SJCRH30 (cell line): ENCODE measurements at places on chromosomes 2 and 18. TPM values are rescaled to one million over a fixed set of nuclear protein-coding genes. Genes with fewer than 3 reads are reported as not detected.

Gene CDH2
- total RNA-seq = 10.4 and 10.7 TPM in 2 replicates

Gene TTC21B
- total RNA-seq = 37.0 and 38.4 TPM in 2 replicates

Gene RAD51AP2
- total RNA-seq = 0.02 TPM in 1 of 2 replicates, not detected in the other

Gene MOCOS
- total RNA-seq = 0.05 TPM in 1 of 2 replicates, not detected in the other

Gene NYAP2
- 0.46 and 0.69 TPM in 2 replicates for total RNA-seq

- H3K4me3 ChIP-seq = no peak overlapping the region
- no peak overlapping the region for H3K27ac ChIP-seq
- no peaks in the 10 kb centered on the region for H3K4me1 ChIP-seq
Observed at GRCh38 chr2:103145739-103146138, 383.9 kb downstream of the TMEM182 start.

- no peak for DNase-seq
- H3K27me3 ChIP-seq = no peaks in the 10 kb centered on the region
- H3K4me1 ChIP-seq = no peaks in the 10 kb centered on the region
- H3K36me3 ChIP-seq = peaks cover 8% of the 10 kb centered on the region
Observed at GRCh38 chr2:62719757-62720156, 14.2 kb downstream of the EHBP1 start.

DNA sequence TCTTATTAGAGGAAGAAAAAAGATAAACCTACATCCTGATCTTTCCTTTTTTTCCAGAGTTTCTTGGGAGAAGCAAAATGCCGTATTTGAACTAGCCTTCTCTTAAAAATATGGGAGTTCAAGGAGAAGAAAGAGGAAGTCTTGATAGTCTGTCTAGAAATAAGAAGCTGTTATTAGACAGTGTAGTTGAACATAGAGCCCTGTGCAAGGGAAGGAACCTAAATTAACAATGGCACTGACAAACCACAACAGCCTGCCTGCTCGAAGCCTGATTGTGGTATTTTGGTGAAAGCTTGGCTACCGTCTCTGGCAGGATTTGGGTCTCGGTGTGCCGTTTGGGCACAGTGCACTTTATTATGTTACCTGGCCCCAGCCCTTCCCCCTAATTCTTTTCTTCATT, 17.1 kb downstream of the SMARCAL1 start:
- no peak for DNase-seq
- no peak overlapping the region for H3K27ac ChIP-seq
- no peaks in the 10 kb centered on the region for H3K4me1 ChIP-seq
- no peak overlapping the region for H3K4me3 ChIP-seq

- no peaks in the 10 kb centered on the region for H3K4me1 ChIP-seq
- no peaks in the 10 kb centered on the region for H3K36me3 ChIP-seq
Observed at GRCh38 chr2:100645695-100646429, 83.1 kb downstream of the PDCL3 start.

DNA sequence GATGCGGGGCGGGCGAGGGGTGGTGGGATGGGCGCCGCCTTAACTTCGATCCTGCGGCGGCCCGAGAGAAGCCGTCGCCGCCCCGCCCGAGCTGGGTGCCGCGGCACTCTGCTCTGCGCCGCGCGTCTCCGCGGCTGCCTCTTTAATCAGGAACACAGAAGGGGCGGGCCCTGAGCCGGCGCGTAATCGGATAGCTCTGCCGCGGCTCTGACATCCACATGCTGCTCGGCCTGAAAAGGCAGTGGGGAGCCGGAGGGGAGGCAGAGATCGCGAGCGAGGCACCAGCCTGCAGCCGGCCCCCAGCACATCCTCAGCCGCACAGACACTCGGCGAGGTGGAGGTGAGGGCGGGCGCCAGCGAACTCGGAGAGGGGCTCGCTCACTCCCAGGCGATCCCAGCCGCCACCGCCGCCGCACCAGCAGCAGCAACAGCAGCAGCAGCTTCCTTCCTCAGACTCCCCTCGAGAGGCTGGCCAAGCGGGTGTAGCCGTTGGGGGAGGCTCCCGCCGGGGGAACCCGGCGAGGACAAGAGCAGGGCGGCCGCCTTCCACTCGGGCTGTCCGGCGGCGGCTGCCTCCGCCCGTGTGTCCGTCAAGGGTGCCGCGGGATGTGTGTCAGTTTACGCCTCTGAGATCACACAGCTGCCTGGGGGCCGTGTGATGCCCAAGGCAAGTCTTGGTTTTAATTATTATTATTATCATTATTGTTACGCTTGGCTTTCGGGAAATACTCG, at the start of gene NRP2:
Gene NRP2 (plus strand): TSS at position 263 of the 732 bp plus-strand sequence. CDS start 790 bp downstream, outside the sequence.
- DNase-seq = peak; percentile 90
- H3K27me3 ChIP-seq = no peaks in the 10 kb centered on the region
- H3K27ac ChIP-seq = peak within 1 kb of the TSS; percentile 45
- peaks cover 16% of the 10 kb centered on the region for H3K4me1 ChIP-seq
- no peaks in the 10 kb centered on the region for H3K36me3 ChIP-seq
- H3K4me3 ChIP-seq = peak within 1 kb of the TSS; percentile 65

DNA sequence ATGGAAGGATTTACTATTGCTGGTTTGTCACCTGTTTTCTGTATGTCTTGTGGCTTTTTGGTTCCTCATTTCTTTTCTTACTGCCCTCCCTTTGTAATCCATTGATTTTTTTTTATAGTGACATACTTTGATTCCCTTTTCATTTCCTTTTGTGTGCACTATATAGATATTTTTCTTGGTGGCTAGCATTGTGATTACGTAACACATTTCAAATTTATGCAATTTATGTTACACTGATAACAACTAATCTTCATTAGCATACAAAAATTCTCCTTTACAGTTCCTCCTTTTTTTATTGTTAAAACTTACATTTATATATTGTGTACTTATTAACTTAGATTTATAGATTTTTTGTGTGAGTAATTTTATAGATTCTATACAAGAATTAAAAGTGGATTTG, 80.6 kb downstream of the OTX1 start:
- H3K4me3 ChIP-seq = no peak overlapping the region
- no peaks in the 10 kb centered on the region for H3K27me3 ChIP-seq
- no peaks in the 10 kb centered on the region for H3K4me1 ChIP-seq
- no peaks in the 10 kb centered on the region for H3K36me3 ChIP-seq
- no peak for DNase-seq

DNA sequence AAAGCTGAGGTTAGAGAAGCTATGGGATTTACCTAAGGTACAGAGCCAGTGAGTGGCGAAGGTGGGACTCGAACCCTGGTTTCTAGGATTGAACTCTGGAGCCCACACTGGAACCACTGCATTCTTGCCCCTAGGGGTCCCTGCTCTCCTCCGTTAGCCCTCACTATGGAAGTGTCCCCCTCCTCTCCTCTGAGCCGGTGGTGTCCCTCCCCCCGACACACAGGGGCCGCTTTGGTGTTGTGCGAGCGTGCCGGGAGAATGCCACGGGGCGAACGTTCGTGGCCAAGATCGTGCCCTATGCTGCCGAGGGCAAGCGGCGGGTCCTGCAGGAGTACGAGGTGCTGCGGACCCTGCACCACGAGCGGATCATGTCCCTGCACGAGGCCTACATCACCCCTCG, 8.5 kb upstream of the GMPPA start:
- no peak for DNase-seq
- H3K27me3 ChIP-seq = no peaks in the 10 kb centered on the region
- H3K4me3 ChIP-seq = no peak overlapping the region

DNA sequence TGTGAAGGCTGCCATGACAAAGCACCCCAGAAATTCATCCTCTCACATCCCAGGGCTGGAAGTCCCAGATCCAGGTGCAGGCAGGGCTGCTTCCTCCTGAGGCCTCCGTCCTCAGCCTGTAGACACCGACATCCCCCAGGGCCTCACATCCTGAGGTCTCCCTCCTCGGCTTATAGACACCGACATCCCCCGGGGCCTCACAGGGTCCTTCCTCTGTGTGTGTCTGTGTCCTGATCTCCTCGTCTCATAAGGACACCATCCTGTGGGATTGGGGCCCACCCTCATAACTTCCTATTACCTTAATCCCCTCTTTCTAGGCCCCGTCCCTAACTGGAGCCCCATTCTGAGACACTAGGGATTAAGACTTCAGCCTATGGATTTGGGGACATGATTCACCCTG, 92.0 kb upstream of the SNTG2 start:
- H3K36me3 ChIP-seq = no peaks in the 10 kb centered on the region
- no peaks in the 10 kb centered on the region for H3K27me3 ChIP-seq
- peak overlapping the region; percentile 1; the same call in 1 of the 2 replicates for H3K27ac ChIP-seq

DNA sequence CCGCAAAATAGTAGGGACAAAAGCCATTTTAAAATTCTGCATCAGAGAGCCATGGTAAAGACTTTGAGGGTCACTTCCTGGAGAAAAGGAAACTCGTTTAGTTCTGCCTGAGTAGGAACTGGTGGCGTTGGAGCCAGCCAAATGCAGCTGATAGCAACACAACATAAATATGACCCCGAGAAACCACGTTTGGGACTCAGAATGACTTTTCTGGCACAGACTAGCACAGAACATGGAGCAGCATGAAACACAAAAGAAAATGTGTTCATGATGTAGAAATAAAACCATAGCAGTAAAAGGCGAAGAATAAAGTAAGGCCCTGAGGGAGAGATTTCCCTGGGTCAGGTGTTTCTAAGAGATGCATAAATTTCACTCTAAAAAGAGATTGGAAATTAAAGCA, 149.2 kb upstream of the KLHL29 start:
- no peak overlapping the region for H3K4me3 ChIP-seq
- no peak for DNase-seq
- H3K27me3 ChIP-seq = no peaks in the 10 kb centered on the region
- no peaks in the 10 kb centered on the region for H3K36me3 ChIP-seq

DNA sequence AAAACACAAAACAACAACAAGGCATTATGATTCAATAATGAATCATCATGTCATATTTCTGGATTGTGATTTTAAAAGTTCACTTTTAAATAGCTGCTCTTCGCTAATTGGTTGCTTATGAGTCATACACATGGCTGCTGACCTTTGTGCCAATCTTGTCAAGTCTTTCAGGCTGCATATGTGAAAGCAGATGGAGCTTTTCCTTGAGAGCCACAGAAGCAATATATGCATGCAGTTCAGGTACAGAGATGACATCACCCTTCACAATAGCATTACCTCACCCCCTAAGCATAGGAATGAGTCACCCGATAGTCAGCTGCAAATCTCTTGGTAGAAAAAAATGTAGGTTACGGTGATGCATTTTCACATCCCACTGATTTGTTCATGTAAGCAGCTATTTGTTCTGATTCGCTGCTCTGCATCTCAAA, 27.2 kb downstream of the EIF2AK3 start:
- no peaks in the 10 kb centered on the region for H3K36me3 ChIP-seq
- H3K27me3 ChIP-seq = no peaks in the 10 kb centered on the region
- peak; percentile 84 for DNase-seq
- H3K4me1 ChIP-seq = peaks cover 27% of the 10 kb centered on the region
- peak overlapping the region; percentile 89 for H3K27ac ChIP-seq
- peak overlapping the region; percentile 13; the same call in 1 of the 2 replicates for H3K4me3 ChIP-seq

DNA sequence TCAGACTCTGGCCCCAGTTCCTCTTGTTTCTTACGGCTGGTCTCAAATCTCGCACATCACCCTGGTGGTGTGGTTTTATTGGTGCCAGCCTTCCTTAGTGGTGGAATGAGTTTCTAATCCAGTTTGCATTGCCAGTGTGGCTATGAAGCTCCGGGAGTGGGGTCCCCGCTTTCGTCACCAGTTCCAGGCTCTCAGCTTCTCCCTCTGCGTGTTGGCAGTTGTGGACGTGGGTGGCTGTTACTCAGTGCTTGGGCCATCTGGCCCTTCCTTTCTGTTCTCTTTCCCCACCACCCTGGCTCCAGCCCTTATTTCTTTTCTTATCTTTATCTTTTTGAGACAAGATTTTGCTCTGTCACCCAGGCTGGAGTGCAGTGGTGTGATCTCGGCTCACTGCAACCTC, 30.1 kb downstream of the EFR3B start:
- H3K4me3 ChIP-seq = no peak overlapping the region
- no peaks in the 10 kb centered on the region for H3K36me3 ChIP-seq
- no peak for DNase-seq
- no peaks in the 10 kb centered on the region for H3K27me3 ChIP-seq
- no peaks in the 10 kb centered on the region; the same call in 1 of the 2 replicates for H3K4me1 ChIP-seq
- H3K27ac ChIP-seq = no peak overlapping the region

DNA sequence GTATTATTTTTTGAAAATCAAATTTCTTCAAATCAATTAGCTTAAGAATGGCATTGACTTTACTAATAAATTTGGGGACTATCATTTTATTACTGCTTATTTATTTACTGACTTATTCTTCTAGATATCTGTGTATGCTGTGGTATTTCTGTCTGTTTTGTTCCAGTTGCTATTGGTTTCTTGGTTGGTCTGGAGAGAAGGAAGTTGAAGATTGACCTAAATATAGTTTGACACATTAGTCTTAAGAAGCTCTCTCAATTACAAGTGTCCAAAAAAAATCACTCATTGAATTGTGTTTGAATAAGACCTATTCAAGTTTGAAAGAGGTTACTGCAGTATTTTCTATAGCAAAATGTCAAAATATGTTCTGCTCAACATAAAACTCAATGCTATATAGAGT, 153.3 kb upstream of the KYNU start:
- H3K4me3 ChIP-seq = no peak overlapping the region
- H3K4me1 ChIP-seq = no peaks in the 10 kb centered on the region
- no peaks in the 10 kb centered on the region for H3K27me3 ChIP-seq

GRCh38 chr2:145524303-145524702, 1004.4 kb upstream of the ZEB2 start:
- H3K4me3 ChIP-seq = no peak overlapping the region
- DNase-seq = no peak
- no peaks in the 10 kb centered on the region for H3K27me3 ChIP-seq

DNA sequence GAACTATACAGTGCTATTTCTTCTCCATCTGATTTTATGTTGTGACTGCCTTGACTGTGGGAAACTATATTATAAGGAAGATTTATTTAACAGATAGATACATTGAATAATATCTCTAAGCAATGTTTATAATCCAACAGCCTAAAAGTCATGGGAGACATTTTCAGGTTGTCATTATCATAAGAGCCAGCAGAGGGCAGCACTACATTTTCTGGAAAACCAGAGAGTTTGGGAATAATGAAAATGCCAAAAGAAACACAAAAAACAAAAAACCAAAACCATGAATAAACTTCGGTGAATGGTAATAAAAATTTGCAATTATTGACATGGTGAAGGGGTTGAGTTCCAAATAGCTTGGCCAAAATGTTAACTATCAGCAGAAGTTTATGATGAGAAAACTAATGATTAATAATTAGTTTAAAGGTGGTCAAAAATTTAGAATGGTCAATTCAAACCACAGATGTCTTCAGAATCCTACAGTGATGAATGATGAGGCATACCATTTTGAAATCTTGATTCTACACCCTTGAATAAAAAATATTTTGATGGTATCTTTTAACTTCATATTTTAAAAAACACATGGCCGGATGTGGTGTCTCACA, 4.7 kb downstream of the EEF1B2 start:
- peak; percentile 71 for DNase-seq
- H3K27ac ChIP-seq = no peak overlapping the region
- no peaks in the 10 kb centered on the region for H3K27me3 ChIP-seq
- H3K36me3 ChIP-seq = peaks cover 54% of the 10 kb centered on the region
- H3K4me3 ChIP-seq = no peak overlapping the region
- peaks cover 14% of the 10 kb centered on the region for H3K4me1 ChIP-seq

GRCh38 chr2:10960606-10961489, 49.1 kb downstream of the KCNF1 start:
- no peaks in the 10 kb centered on the region for H3K4me1 ChIP-seq
- H3K4me3 ChIP-seq = no peak overlapping the region
- no peaks in the 10 kb centered on the region for H3K36me3 ChIP-seq
- peaks cover 15% of the 10 kb centered on the region for H3K27me3 ChIP-seq
- no peak for DNase-seq
- no peak overlapping the region for H3K27ac ChIP-seq

GRCh38 chr2:128408349-128409305, 90.0 kb upstream of the HS6ST1 start:
- peak; percentile 50 for DNase-seq
- H3K4me1 ChIP-seq = peaks cover 26% of the 10 kb centered on the region
- no peak overlapping the region for H3K4me3 ChIP-seq
- no peak overlapping the region; the same call in 1 of the 2 replicates for H3K27ac ChIP-seq
